Fibroblast of the aortic adventitia (primary cell): ENCODE measurements at places on chromosomes 1 and 21. TPM values are rescaled to one million over a fixed set of nuclear protein-coding genes. Genes with fewer than 3 reads are reported as not detected.

Gene SLC30A2
- total RNA-seq: not detected in 2 replicates

Gene NT5C1A
- total RNA-seq: not detected in 2 replicates

Gene AVPR1B
- total RNA-seq: not detected in 2 replicates

DNA sequence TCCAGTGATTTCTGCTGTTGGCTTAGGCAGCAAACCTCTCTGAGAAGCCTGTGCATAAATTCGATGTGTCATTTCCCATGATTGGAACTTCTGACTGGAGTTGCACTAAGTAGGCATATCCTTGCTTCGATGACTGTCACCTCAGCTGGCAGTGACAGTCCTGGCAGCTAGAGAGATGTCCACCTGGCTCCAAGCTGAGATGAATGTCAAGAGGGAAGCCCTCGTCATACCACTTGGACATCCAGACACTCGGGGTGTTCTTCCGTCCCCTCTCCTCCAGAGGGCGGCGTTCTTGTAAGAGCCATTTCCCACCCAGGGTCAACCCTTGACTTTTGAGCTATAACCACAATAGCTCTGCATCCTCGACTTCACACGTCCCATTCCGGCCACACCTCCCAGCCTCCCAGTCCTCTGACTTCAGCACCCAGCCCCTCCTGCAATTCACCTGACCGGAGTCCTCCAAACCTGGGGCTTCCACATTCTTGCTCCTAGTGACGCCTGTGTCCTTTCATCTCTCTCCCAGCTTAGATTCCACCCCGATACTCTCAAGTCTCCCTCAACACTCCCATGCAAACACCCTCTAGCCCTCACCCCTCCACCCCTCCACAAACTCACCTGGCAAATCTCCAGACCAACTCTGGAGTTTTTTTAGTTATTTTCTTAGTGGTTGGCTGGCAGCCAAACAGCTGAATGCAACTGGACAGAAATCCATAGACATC lies 17.3 kb downstream of the CA6 start:
- DNase-seq: peak; percentile 27

GRCh38 chr1:19426294-19427086 lies 58.8 kb downstream of the CAPZB start:
- DNase-seq: no peak

Gene ANGPTL3
- under 0.01 TPM in 1 of 2 replicates, not detected in the other for total RNA-seq

GRCh38 chr1:241115784-241116183 lies 241.2 kb downstream of the RGS7 start:
- no peak for DNase-seq

- no peak for DNase-seq
Observed at GRCh38 chr1:66197785-66198184, 336.2 kb upstream of the SGIP1 start.

DNA sequence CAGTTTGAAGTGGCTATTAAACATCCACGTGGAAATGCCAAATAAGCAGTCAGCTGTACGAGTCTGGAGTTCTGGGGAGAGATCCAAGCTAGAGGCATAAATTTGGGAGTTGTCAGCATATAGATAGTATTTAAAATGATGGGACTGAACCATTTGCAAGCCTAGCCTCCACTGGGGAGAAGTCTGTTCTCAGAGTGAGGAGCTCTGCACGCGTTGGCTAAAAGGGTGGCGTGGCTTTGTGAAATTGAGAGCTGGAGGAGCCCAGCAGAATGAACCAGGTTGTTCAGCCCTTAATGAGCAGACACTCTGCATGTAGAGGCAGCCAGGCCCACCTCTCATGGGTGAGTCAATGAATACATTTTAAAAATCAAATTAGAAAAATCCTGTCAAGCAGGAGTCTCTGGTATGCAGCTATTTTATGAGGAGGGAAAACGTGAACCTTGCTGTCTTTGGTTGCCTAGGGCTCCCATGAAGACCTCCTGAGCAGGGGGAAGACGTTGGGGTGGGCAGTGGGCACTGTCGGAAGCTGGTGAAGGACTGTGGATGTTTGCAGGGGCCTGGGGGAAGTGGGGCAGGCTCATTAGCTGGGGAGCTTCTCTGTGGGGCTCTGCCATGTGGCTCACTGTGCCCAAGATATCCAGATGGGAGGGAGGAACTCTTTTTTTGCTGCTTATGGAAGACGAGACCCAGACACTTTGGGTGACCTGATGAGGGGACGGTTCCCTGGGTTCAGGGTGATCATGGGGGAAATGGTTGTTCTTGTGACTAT lies 18.8 kb downstream of the TMCC2 start:
- no peak for DNase-seq

Gene FCN3
- not detected in 2 replicates for total RNA-seq

GRCh38 chr1:186616511-186616910 lies 63.7 kb downstream of the PTGS2 start:
- DNase-seq: no peak

- DNase-seq: no peak
Observed at GRCh38 chr1:76585980-76586674, 281.2 kb upstream of the ST6GALNAC5 start.

GRCh38 chr1:8239306-8240023 lies 78.4 kb upstream of the SLC45A1 start:
- DNase-seq: no peak

- no peak for DNase-seq
Observed at GRCh38 chr1:150895618-150896017, 8.7 kb downstream of the CTXND2 start.

- DNase-seq: no peak
Observed at GRCh38 chr1:234692966-234693580, 83.1 kb upstream of the IRF2BP2 start.

GRCh38 chr1:231419738-231420298 lies 2.3 kb downstream of the EGLN1 start:
- no peak for DNase-seq

Gene A3GALT2
- total RNA-seq: not detected in 2 replicates

DNA sequence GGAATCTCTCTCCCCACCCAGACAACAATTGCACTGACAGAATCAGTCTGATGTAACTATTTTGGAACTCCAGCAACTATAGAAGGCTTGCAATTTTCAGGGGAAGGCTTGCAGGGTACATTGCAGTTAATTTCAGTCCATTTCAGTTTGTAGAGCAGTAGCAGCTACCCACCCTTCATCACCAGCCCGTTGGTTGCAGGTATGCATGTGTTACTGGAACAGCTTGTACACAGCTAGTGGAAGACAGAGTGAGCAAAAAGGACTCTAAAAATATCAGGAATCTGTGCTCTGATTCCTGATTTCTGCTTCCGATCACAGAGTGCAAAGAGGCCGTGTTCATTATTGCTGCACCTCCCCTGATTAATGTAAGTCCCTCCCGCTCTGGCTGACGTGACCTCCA lies 449.0 kb downstream of the NPHP4 start:
- no peak for DNase-seq

GRCh38 chr1:48499211-48499735 lies 27.3 kb upstream of the SPATA6 start:
- no peak for DNase-seq

Gene PBXIP1
- 36.2 and 122 TPM in 2 replicates for total RNA-seq

DNA sequence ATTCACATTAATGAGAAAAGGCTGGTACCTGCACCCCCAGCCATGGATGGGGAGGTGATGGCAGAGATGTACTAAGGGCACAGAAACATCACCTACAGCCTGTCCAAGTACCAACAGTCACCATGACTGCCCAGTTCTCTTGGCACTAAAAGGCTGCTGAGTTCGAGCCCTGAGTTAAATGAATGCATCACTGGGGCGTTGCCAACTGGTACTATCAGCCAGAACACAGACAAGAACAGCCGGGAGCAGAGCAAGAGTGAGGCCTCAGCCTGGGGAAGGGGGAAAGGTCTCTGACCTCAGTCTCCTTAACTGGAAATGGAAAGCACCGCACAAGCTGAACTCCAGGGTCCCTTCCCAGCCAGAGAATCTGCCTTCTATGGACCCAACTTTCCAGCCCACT lies 60.5 kb downstream of the GLIS1 start:
- DNase-seq: peak; percentile 39

Gene OR2T33
- not detected in 2 replicates for total RNA-seq
